EH (cell line): ENCODE measurements at places on chromosomes 1 and 21.

DNA sequence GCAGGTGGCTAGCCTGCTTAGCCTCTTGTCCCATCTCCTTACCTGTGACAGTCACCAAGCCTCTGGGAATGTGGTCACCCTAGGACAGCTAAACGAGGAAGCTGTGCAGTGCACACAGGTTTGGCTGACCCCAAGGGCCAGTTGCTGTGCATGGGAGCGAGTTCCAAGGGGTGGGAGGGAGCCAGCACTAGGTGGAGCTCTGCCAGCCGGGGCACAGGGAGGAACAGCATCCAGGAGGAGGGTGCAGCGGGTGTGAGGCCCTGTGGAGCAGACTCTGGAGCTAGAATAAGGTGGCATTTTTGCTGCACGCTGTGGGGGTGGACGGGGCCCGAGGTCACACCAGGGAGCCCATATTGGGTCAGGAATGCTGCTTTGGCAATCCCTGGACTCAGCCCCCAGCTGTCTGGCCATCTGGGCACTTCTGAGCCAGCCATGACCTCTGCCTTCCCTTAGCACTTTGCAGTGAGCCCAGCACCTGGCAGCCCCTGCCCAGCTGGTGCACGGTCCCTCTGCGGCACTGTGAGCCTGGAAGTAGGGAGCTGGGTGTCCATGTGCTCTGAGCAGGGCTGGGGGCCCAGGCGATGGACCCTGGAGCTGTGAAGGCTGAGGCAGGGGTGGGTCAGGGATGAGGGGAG, 8.7 kb downstream of the PDXK start:
- peak; percentile 45 for DNase-seq

DNA sequence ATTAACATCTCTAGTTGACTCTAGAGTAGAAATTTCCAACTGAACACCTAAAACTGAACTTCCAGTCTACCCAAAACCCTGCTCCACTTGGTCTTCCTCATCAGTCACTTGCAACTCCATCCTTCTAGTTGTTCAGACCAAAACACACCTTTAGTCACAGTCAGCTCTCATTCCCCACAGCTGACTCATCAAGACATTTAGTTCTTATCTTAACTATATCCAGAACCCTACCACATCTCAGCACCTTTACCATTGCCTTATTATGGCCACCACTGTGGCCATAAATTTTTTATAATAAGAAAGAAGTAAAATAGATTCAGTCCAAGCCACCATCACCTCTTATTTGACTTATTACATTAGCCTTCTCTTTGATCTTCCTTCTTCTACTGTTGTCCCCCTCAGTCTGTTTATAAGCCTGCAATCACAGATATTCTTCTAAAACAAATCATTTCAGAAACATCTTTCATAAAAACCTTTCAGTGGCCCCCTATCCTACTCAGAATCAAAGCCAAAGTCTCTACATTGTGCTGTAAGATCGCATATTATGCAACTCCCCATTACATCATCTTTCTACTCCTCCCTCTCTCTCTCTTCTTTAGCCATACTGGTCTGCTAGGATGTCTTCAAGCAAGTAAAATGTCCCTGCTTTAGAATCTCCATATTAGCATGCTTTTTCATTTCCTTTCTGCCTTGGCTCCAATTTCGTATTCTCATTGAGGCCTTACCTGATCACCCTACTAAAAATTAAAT, 275.9 kb downstream of the LRRC40 start:
- DNase-seq, result no peak

- no peak for DNase-seq
Measured at GRCh38 chr1:9284061-9284460, 8.6 kb upstream of the SPSB1 start.

GRCh38 chr21:15421441-15421881, 308.3 kb upstream of the USP25 start:
- DNase-seq, result no peak

GRCh38 chr1:16607433-16607851, 5.9 kb downstream of the NBPF1 start:
- DNase-seq, result no peak

GRCh38 chr1:113617438-113618141, 141.7 kb downstream of the PHTF1 start:
- DNase-seq, result peak; percentile 19

GRCh38 chr1:154741327-154741726, 128.8 kb downstream of the KCNN3 start:
- DNase-seq, result peak; percentile 55

GRCh38 chr1:192604979-192605620, 29.5 kb downstream of the RGS1 start:
- peak; percentile 10 for DNase-seq

GRCh38 chr1:67732750-67733151, 47.8 kb downstream of the GADD45A start:
- DNase-seq, result peak; percentile 85

DNA sequence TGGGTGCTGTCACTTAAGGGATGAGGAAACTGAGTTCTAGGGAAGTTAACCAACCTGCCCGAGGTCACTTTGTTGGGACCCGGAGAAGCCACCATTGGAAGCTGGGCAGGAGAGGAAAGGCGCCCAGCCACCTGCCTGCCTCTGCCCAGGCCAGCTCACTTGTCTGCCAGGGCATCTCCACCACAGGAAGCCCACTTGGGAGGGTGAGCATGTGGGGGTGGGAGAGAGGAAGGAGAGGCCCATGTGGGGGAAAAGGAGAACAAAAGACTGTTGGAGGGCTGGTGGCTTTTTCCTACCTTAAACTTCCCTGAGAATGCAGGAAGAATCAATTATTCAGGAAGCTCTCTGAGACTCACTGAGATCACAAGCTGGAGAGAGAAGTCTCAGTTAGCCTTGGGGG, 43.8 kb upstream of the SELENON start:
- DNase-seq, result no peak

DNA sequence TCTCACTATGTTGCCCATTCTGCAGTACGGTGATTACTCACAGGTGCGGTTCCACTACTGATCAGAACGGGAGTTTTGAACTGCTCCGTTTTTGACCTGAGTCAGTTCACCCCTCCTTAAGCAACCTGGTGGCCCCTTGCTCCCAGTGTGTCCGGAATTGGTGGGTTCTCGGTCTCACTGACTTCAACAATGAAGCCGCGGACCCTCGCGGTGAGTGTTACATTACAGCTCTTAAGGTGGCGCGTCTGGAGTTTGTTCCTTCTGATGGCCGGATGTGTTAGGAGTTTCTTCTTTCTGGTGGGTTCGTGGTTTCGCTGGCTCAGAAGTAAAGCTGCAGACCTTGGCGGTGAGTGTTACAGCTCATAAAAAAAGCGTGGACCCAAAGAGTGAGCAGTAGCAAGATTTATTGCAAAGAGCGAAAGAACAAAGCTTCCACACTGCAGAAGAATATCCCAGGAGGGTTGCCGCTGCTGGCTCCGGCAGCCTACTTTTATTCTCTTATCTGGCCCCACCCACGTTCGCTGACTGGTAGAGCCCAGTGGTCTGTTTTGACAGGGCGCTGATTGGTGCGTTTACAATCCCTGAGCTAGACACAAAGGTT, 17.6 kb upstream of the PARP1 start:
- DNase-seq, result no peak

- no peak for DNase-seq
Measured at GRCh38 chr1:184576822-184577221, 177.8 kb downstream of the EDEM3 start.

DNA sequence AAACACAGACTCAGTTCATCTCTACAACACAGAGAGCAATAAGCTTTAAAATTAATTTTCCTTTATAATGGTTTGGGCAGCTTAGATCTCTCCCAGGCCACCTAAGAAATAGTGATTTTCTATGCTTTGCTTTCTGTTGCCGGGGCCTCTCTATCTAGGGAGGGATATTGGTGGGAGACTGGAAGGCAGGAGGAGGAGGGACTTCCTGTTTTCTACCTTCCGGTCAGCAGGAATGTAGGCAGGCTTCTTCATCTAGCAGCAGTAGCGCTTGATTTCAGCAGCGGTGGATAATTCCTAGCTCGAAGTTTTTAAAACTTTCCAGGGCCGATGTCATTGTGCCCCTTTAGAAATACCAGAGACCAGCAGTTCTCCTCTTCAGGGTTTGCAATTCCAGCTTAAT, 5.1 kb upstream of the DESI2 start:
- DNase-seq, result no peak

DNA sequence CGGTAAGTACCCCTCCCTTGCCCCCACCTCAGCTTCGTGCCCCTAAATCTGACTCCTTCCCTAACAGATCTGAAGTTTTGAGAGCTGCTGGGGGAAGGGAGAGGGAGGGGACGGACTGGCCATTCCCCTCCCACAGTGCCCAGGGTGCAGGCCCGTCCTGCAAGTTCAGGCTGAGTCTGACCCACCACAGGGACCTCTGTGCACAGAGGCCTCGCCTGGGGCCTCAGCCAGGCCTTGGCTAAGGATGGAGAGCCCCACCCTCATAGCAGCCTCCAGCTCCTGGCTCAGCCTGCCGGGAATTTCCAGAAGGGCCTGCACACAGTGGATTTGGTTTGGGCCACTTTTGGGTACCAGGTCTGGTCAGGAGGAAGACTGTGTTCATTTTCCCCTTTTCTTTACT, 31.2 kb upstream of the TNFRSF1B start:
- no peak for DNase-seq

GRCh38 chr1:102891868-102892625, 216.3 kb downstream of the COL11A1 start:
- DNase-seq, result peak; percentile 92

- no peak for DNase-seq
Measured at GRCh38 chr1:179910934-179911333, 28.8 kb downstream of the TOR1AIP1 start.

DNA sequence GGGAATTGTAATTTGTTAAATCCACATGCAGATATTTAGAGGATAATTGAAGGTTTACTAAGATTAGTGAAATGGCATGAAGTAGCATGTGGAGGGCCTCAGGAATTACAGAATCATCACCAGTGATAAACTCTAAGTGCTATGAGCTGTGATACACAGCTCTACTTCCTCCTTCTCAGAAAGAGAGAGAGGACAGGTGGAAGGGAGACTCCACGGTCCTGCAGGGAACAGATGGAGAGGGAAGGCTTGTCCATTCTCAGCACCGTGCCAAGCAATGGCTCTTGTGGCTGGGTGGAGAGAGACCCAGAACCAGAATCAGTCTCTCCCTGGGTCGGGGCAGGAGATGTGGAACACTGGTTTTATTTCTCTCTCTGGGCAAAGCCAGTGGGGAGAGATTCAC, 27.8 kb upstream of the LYPD8 start:
- DNase-seq, result no peak

GRCh38 chr21:38830671-38831525, 25.2 kb downstream of the ETS2 start:
- no peak for DNase-seq

DNA sequence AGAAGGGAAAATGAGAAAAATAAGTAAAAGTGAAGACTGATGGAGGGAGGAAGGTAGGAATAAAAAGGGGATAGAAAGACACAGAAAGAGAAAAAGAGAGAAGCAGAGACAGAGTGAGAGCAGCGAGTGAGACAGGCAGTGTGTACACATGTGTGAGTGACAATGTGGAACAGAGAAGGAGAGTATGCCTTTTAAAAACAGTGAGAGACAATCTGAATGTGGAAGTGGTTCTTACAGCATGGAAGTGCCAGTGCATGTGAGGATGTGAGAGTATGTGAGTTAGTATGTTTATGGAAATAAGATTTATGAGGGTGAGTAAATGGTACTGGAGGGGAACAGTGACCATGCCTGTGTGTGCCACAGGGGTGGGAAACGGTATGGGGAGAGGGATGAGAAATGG, 1.2 kb downstream of the NEGR1 start:
- peak; percentile 38 for DNase-seq

GRCh38 chr1:116671072-116671760, 3.7 kb upstream of the IGSF3 start:
- no peak for DNase-seq

DNA sequence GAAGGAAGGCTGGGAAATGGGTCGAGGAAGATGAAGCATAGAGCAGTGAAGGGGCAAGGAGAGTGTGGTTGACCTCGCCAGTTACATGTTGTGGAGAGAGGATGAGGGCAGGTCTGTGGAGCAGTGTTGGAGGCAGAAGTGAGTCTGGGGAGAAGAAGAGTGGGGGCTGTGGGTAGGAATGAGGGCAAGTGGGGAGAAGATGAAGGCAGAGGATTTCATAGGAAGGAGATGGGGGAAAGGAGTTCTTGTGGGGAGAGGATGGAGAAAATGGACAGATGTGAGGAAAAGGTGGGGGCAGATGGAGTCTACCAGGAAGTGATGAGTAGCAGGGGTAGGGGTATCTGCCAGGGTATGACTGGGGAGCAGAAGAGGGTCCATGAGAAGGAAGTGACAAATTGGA, 3.6 kb downstream of the ARMH1 start:
- DNase-seq, result no peak

- DNase-seq, result peak; percentile 24
Measured at GRCh38 chr1:211830055-211830327, 572 bp downstream of the LPGAT1 start.

GRCh38 chr1:58979086-58979485, 195.2 kb upstream of the JUN start:
- no peak for DNase-seq

DNA sequence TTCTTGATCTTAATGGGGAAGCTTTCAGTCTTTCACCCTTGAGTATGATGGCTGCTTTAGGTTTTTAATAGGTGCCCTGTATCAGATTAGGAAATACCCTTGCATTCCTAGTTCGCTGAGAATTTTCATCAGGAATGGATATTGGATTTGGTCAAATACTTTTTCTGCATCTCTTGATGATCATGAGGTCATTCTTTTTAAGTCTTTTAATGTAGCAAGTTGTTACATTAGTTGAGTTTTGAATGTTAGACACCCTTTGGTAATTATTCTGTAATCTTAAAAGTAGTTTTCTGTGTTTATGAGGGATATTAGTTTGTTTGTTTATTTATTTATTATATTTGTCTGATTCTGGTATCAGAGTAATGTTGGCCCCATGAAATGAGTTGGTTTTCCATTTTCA, 22.5 kb downstream of the MAN1A2 start:
- DNase-seq, result no peak

DNA sequence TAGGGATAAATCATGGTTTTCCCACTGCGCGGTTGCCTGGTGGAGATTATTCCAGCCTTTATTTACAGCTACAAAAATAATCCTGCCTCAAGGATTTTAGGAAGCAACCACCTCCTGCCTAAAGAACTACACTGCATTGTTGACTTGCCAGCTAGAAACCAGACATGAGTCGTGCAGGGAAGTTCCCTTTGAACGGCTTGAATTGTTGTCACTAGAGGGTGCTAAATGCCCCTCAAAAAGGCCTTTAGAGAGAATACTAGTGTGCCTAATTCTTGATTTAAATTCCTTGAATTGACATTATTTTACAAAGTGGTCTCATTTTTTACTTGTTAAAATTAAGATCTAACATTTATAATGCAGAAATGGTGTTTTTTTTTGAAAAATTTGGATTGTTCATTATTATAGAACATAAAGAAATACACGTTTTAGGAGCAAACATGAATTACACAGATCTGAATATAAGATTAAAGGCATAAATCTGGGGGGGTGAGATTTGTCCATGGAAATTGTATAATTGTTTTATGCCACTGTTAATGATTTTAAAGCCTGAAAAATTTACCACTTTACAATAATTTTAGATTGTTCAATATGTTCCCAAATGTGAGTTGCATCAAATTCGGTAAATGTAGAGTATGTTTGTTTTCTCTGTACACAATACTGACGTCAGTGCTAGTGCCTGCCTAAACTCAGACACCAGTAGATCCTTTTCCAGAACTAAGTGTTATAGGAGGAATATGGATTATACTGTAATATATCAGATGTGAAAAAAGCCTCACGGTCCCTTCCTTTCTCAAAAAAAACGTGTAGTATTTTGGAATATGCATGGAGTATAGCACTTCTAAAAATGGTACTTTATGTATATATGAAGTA, 7.6 kb upstream of the ERG start:
- peak; percentile 77 for DNase-seq

GRCh38 chr1:32891630-32892029, 5.3 kb downstream of the HPCA start:
- no peak for DNase-seq
